Fibroblast of skin of scalp (primary cell): ENCODE measurements at places on chromosomes 4 and X.

DNA sequence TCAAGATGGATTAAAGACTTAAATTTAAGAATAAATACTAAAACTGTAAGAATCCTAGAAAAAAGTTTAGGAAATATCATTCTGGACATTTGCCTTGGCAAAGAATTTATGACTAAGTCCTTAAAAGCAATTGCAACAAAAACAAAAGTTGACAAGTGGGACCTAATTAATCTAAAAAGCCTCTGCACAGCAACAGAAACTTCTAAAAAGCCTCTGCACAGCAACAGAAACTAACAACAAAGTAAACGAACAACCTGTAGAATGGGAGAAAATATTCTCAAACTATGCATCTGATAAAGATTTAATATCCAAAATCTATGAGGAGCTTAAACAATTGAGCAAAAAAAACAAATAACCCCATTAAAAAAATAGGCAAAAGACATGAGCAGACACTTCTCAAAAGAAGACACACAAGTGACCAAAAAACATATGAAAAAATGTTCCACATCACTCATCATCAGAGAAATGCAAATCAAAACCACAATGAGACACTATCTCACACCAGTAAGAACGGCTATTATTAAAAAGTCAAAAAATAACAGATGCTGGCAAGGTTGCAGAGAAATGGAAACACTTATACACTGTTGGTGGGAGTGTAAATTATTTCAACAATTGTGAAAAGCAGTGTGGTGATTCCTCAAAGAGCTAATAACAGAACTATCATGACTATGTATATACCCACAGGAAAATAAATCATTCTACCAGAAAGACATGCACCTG, 5.5 kb upstream of the OPRPN start:
- no peak for DNase-seq

- DNase-seq = peak; percentile 58
Observed at GRCh38 chr4:3233391-3234071, 15.4 kb upstream of the MSANTD1 start.

DNA sequence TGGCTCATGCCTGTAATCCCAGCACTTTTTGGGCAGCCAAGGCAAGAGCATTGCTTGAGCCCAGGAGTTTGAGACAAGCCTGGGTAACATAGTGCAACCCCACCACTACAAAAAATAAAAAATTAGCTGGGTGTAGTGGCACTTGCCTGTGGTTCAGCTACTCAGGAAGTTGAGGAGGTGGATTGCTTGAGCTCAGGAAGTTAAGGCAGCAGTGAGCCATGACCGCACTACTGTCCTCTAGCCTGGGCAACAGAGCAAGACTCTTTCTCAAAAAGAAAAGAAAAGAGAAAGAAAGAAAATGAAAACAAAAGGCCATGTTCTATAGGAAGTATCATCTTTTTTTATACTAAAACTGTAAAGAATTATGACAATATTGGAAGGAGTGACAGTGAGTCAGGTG, 38.5 kb downstream of the NEK1 start:
- DNase-seq = no peak

DNA sequence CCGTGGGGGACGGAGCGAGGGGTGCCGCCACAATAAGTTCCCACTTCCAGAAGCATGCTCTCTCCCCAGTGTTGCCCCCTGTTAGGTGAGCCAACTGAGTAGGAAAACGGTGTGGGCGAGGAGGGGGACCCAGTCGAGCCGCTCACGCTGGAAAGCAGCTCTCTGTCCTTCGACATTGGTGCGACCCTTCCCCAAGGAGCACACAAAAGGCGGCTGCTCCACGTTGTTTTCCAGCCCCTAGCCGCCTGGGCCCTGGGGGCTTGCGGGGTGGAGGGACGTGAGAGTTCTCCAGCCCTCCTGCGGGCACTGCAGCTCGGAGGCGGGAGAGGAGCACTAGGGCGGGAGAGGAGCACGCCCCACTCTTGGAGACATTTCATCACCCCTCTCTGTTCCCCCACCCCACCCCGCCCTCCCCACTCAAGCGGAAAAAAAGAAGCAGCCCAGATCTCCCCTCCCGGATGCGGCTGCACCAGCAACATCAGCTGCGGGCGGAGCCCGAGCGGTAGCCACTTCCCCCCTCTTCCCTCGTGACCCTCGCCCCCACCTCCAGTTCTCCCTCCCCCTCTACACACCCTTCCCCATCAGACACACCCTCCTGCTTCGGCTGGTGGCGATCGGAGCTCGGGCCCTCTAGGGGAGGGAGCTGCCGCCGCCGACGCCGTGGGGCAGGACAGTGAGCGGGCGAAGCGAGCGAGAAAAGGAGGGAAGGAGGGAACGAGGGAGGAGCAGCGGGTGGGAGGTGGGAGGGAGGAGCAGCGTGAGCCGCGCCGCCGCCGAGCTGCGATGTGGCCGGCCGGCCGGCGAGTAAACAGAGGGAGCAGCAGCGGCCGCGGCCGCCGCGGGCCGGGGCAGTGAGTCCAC, at the start of gene DOCK11:
Gene DOCK11, plus strand, starts transcription at position 755 of the 861 bp plus-strand sequence. CDS start 157 bp downstream, outside the sequence.
- peak; percentile 92 for DNase-seq

DNA sequence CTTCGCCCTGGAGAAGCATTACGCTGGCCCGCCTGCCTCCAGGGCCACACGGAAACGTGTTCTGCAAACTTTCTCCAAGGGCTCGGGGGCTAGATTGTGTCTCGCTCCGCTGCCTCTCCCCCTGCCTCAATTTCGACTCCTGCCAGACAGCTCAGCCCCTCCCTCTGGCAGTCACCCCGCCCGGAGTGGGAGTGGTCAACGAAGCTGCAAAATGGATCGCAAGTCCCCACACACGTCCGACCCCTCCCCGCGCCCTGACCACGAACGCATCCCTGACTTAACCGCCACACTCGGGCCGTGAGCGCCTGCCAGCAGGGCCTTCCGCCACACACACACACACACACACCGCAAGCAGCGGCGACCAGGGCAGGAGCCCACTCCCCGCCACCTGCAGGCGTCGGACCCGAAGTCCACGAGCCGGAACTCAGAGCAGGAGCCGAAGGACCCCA, 47.0 kb upstream of the NKAP start:
- no peak for DNase-seq

DNA sequence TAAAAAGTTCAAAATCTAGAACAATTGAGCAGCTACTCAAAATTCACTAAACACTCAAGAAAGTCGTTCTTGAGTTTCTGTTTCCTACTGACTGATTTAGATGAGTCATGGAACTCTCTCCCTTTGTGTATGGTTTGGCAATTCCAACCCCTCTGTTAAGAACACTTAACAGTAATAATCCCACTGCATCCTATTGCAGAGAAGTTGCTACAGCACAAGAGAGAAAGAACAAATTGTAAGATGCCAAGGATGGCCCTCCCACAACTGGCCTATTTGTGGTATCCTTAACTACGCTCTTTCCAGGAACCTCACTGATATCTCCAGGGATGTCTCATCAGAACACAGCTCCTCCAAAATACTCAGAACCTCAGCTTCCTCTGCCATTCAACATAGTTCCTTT, 701.8 kb upstream of the TENM3 start:
- DNase-seq = peak; percentile 9

- no peak for DNase-seq
Observed at GRCh38 chr4:48329193-48329592, 12.1 kb upstream of the SLAIN2 start.

GRCh38 chr4:108731006-108731405, 31.8 kb downstream of the ETNPPL start:
- no peak for DNase-seq

DNA sequence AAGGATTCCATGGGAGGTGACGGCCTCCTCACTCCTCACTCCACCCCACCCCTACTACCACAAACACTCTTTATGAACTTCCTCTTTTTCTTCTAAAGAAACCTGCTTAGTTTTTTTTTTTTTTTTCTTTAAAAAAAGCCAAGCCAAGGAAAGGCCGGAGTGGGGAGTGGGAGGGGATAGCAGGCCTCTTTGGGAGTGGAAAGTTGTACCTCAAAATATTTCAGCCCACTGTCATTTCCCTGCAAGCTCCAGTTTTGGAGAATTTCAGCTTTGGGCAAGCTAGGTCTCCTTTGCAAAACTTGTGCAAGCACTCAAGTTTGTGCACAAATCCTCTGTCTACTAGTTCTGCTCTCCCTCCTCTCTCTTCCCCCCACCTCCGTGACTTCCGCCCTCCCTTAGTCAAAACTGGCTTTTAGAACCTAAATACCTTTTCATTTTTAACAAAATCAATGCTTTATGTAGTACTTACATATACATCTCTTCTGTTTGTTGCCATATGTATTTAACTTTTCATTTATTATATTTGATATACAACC, 512 bp upstream of the ANTXR2 start:
- no peak for DNase-seq

DNA sequence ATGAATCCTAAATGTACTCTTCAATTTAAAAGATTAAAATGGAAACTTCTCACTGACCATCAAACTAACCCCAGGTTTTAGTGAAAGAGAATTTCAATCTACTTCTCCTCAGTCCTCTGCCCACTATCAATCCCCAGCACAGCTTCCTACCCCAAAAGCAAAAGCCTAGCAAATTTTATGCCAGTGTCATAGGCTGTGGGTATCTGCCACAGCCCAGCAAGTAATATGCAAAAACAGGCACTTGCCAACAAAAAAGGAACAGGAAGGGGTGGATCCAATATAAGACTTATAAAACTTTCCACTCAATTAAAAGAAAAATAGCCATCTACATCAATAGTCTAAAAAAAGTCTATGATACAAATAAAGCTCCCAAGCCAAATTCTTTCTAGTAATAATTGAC, 22.3 kb downstream of the CAMK2D start:
- no peak for DNase-seq

GRCh38 chr4:2103843-2104547, 44.9 kb downstream of the NAT8L start:
- DNase-seq = no peak

DNA sequence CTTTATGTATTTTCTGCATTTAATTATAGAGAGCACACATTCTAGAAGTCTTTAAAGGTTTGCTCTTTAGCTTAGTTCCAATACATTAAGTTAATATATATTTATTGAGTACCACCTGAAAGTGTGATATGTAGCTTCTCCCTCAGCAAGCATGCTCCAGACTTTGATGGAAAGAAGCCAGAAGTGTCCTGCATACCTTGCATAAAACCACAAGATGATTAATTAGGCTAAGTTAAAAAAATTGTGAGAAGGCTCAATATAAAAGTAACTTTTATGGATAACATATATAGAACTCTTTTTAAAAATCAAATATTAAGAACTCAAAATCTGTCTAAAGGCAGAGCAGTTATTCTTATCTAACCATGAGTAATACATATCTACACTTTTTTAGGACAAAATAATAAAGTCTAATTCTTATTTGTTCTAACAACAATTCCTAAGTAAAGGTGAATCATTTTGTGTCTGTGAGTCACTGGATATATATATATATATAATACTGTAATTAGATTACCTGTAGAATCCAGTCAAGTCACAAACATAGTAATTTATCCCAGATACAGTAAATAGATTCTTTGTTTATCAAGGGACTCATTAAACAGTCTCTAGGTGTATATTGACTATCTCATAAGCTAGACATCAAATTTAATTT, 51.2 kb downstream of the INTS12 start:
- no peak for DNase-seq

DNA sequence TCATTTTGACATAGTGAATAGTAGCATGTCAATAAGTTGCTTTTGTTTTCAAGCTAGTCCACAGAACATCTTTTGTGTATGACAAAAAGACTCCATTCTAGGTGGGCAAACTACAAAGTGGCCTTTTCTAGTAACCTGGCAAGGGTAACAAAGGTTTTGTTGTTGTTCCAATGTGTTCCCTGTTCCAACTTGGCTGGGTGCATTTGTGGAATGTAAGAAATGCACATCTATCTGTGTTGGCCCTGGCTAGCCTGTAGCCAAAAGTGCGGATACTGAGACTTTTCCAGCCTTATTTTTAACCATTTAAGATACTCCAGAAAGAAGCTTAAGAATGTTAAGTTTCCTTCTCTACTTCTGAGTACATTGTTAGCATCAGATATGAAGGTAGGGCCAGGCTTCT, 118.7 kb upstream of the CHRDL1 start:
- DNase-seq = no peak

DNA sequence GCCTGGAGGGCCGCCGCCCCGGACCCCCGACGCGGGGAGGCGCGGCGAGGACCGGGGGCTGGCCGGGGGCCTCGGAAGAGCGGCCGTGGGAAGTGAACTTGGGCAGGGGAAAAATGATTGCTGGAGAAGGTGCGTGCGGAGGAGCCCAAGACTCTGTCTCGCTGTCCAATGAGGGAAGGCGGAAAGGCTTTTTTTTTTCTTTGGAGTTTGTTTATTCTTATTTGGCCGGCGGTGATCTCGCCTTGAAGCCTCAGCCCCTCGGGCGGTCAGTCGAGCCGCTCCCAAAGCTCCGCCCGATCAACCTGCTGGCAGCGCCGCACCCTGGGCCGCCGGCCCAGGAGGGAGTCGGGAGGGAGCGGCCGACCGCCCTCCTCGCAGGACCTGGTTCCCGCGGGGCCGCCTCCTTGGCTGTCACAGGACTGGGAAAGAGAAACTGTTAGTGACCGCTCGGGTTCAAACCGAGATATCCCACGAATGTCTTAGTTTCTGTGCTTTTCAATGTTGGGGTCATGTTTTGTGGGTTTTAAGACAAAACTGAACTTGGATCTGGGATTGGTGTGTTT, 2.5 kb downstream of the CPEB2 start:
- peak; percentile 41 for DNase-seq

- DNase-seq = peak; percentile 27
Observed at GRCh38 chr4:6548201-6548881, 26.6 kb upstream of the MAN2B2 start.

DNA sequence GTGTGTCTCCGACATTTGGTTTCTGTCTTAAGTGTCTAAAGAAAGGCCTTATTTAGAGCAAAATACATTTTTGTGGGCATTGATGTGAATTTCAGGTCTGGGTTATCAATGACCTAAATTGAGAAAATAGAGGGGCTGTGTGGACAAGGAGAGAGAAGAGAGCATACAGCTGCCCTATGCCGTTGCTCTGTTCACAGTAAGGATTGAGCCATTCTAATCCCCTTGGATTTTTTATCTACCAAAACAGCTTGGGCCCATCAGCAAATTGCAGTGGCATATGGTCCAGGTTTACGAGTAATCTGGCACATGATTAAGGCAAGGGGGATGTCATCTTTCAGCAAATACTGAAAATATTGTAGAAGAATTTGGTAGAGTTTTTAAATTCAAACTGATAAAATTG, 210.2 kb downstream of the ANTXR2 start:
- no peak for DNase-seq

- no peak for DNase-seq
Observed at GRCh38 chr4:15294832-15295231, 133.0 kb upstream of the C1QTNF7 start.

- no peak for DNase-seq
Observed at GRCh38 chr4:142474398-142475087, 371.6 kb downstream of the INPP4B start.
